Hepatocyte (in vitro differentiated cells): ENCODE measurements at places on chromosomes 11 and 22. TPM values are rescaled to one million over a fixed set of nuclear protein-coding genes. Genes with fewer than 3 reads are reported as not detected.

DNA sequence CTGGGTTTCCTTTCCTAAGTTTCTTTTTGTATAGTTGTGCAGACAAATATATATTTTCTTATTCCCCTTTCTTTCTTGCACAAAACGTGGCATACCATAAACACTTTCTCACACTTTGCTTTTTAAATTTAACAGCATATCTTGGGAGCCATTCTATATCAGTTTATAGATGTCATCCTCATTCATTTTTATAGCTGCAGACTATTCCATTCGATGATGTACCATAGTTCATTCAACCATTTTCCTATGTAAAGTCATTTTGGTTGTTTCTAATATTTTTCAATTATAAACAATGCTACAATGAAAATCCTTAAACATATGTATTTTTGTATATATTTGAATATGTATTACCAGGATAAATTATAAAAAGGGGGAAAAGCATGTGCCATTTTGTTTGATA, 102.5 kb downstream of the RRM1 start:
- no peaks in the 10 kb centered on the region for H3K36me3 ChIP-seq
- H3K4me1 ChIP-seq: no peaks in the 10 kb centered on the region
- DNase-seq: no peak
- H3K27me3 ChIP-seq: no peaks in the 10 kb centered on the region

- no peaks in the 10 kb centered on the region for H3K36me3 ChIP-seq
- no peak for DNase-seq
- H3K27me3 ChIP-seq: no peaks in the 10 kb centered on the region
- H3K27ac ChIP-seq: no peak overlapping the region
These were observed 16.0 kb upstream of the ADORA2A start for GRCh38 chr22:24411256-24412004.

Gene CRYBB2
- 0.37 TPM in 1 of 2 replicates, not detected in the other for total RNA-seq

DNA sequence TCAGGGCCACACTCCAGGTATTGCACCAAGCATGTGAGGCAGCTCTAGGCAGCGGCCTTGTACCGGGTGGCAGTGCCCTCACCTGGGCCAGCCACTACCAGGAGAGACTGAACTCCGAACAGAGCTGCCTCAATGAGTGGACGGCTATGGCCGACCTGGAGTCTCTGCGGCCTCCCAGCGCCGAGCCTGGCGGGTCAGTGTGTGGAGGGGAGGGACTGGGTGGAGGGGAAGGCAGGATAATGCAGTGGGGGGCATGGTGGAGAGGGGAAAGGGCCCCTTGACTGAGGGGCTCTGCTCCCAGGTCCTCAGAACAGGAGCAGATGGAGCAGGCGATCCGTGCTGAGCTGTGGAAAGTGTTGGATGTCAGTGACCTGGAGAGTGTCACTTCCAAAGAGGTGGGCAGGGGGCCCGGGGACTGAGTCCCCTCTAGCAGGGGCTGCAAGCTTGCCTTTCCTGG, 4.2 kb downstream of the SSH3 start:
- no peaks in the 10 kb centered on the region for H3K36me3 ChIP-seq
- H3K4me3 ChIP-seq: no peak overlapping the region
- H3K27ac ChIP-seq: no peak overlapping the region

GRCh38 chr11:117278347-117278746, 12.8 kb upstream of the BACE1-AS start:
- H3K4me1 ChIP-seq: no peaks in the 10 kb centered on the region
- DNase-seq: no peak
- H3K4me3 ChIP-seq: no peak overlapping the region
- H3K27me3 ChIP-seq: no peaks in the 10 kb centered on the region
- no peaks in the 10 kb centered on the region for H3K36me3 ChIP-seq

Gene CASP1
- total RNA-seq: 2.0 and 9.7 TPM in 2 replicates

Gene RASSF10
- total RNA-seq: 9.5 and 9.6 TPM in 2 replicates
